ENCODE measurements at places on chromosomes 2 and 18. TPM values are rescaled to one million over a fixed set of nuclear protein-coding genes. Genes with fewer than 3 reads are reported as not detected.
A peak's percentile ranks its signal among the peaks of the same experiment; 100 is the strongest.

The PARD6G gene
- 0.47 TPM for polyA plus RNA-seq

The SERPINB2 gene
- 0.10 TPM for polyA plus RNA-seq

DNA sequence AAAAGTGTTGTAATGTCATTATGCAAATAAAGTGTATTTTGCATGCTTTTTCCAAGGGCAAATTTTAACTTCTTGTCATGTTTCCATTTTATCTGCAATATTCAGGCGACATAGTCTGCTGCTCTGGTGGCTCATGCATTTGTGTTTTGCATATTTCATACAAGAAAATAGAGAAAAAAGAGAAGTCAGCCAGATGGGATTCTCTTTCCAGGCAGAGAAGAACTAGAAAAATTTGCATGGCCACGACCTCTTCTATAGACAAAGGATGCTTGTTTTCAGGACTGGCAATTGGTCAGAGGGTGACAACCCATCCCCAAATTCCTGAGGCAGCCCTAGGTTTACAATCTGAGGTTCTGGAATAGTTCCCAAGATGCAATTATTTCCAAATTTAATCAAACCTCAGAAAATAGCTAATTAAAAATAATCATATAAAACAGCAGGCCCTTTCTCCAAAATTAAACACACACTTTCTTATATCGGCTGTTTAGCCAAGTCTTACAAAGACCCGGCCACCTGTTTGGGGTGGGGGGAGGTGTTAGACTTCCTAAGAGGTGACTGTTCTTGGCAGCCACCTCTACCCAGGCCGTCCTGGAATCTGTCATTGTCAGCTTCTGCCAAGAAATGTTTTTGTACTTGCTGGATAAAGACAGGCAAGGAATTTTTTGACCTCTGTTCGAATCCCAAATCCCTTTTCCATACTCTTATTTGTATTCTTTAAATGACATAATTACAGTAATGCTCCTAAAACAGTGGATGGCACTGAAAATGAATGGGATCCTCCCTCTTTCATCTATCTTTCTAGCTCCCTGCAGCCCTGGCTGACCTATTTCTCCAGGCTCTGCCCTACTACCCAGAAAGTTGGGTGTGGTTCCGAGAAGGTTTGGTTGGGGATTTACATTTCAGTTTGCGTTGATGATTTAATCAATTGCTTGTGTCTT is 20.8 kb upstream of the SOS1 start:
- H3K27me3 ChIP-seq = no peaks in the 10 kb centered on the region
- H3K27ac ChIP-seq = peak overlapping the region; percentile 66
- DNase-seq = no peak
- H3K4me3 ChIP-seq = no peak overlapping the region

DNA sequence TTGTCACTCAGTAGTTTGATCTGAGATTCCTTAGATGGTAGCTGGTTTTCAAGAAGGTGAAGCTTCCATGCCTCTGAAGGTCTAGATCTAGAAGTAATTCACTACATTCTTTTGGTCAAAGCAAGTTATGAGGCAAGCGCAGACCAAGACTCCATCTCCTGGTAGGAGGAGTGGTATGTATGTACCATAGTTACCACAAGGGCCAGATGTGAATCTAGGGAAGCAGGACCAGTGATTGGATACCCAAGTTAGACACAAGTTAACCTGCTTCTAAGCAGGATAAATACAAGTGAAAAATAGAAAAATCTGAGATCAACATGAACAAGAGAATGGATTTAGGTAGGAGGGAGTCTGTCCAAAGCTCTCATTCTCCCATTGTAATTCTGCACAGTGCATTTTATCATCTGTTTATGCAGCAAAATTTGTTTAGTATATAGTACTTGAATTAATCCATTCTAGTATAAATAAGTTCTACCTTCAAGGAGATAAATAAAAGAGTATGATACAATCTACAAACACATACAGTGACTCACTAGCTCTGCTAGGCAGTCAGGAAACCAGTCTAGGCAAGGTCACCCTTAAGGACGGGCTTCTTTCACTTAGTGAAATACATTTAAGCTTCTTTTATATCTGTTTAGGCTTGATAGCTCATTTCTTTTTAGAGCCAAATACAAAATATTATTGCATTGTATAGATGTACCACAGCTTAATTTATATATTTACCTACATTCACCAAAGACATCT is 14.2 kb upstream of the DOCK10 start:
- H3K4me1 ChIP-seq = peaks cover 46% of the 10 kb centered on the region
- DNase-seq = no peak
- H3K27ac ChIP-seq = no peak overlapping the region
- H3K36me3 ChIP-seq = no peaks in the 10 kb centered on the region
- H3K27me3 ChIP-seq = no peaks in the 10 kb centered on the region
- no peak overlapping the region for H3K4me3 ChIP-seq

All from spleen (tissue), 13 donors.